CD4-positive, alpha-beta T cell treated with Interleukin-15 for 4 hours (primary cell): ENCODE measurements at places on chromosomes 6 and 20.

- DNase-seq, result peak; percentile 24
Observed at GRCh38 chr6:109008537-109009235, 86.0 kb downstream of the SESN1 start.

DNA sequence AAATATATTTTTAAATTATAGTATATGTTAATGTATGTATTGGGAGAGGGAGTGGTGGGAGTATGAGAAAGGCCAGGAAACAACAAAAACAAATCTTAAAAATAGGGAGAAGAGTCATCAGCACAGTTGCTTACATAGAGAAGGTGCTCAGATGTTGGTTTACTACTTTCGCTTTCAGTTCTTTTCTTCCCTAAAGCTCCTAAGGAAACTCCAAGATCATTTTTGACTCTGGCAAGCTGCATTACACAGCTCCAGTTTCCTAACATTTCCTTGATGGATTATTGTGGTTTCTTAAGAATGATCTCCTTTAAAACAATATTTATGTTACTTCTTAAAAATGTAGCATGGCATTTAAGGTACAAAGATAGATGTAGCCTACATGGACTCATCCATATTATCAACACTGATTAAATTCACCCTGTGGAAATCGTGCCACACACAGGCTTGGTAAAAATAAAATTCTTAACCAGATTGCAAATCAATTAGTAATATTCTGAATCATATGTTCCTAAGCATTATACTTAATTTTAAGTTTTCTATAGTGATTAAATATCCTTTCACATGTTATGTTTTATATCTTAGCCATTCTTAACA is 118.0 kb upstream of the MAN1A1 start:
- no peak for DNase-seq

DNA sequence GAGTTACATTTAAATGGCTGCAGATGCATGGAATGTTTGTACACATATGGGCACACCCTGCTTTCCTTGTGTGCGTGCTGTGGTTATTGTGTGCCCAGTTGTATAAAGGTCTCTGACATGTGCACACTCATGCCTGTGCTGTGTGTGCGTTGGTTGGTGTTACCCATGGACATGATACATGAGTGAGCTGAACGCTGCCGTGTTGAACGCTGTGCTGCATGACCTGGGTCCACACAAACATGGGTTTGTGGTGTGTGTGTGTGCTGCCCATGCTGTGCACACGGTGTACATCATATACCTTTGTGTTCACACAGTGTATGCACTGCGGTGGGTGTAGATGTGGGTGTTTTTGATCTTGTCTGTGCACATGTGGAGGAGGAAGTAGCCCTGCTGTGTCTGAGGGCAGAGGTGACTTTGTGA is 54.4 kb downstream of the TOX2 start:
- DNase-seq, result no peak

GRCh38 chr20:2840138-2840966 is at the start of the genes PCED1A and VPS16:
Gene PCED1A (minus strand): TSS chr20:2840655. CDS start chr20:2839912, 743 bp downstream.
Gene VPS16 (plus strand): TSS chr20:2840745. CDS start chr20:2840775, 30 bp downstream.
- DNase-seq, result peak; percentile 85

- DNase-seq, result no peak
Observed at GRCh38 chr6:121999456-122000065, 399.9 kb upstream of the HSF2 start.

DNA sequence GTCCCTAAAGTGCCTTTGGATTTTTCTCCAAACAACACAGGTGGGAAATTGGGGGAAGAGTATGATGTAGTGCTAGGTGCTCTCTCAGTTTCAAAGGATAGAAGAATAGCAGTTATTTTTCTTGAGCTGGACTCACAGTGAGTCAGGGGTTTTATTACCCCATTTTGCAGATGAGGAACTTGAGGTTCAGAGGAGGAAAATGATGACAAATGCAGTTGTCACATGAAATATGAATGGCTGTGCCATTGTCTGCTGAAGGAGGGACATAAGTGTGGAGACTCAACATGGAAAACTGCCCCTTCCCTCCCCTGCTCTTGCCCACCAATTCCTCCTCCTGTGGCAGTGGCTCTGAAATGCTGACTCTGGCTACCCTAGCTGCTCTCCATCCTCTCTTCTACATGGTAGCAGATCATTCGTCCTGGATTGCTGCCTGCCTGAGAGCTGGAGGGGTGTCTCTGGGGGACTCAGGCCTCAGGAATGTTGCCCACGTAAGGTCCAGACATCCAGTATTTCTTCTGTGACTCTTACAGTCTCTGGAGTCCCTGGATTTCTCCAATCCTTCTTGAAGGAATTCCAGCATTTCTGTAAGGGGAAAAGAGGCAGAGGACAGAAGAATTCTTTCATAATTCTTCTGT is 37.6 kb upstream of the EPB41L1 start:
- no peak for DNase-seq
